ENCODE measurements at places on chromosomes 16 and 17. TPM values are rescaled to one million over a fixed set of nuclear protein-coding genes. Genes with fewer than 3 reads are reported as not detected.
A peak's percentile ranks its signal among the peaks of the same experiment; 100 is the strongest.

GRCh38 chr17:83054518-83055125 lies 24.8 kb upstream of the METRNL start:
- no peak for DNase-seq

The ADAD2 gene
- 0.31 TPM for total RNA-seq

The SKAP1 gene
- 0.41 TPM for total RNA-seq

GRCh38 chr16:27253526-27253930 lies 15.0 kb downstream of the NSMCE1 start:
- DNase-seq: no peak

The ITGB4 gene
- 48.2 TPM for total RNA-seq

DNA sequence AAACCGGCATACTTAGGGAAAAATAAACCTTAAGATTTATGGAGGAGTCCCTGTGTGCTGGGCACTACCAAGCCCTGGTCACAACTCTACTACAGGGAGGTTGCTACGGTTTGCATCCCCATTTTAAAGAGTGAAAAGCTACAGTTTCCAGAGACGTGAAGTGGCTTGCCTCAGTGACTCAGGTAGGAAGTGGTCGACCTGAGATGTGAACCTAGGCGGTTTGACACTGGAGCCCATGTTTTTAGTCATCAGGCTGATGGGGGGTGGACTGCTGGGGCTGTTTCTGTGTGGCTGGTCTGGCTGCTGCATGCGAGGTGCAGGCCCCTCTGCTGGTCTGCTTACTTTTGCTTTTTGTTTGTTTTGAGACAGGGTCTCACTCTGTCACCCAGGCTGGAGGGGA lies 6.6 kb downstream of the COX6A2 start:
- DNase-seq: no peak

The KRTAP9-4 gene
- not detected for total RNA-seq

GRCh38 chr17:39513915-39514314 lies 52.6 kb downstream of the CDK12 start:
- no peak for DNase-seq

The HAS3 gene
- 2.3 TPM for total RNA-seq

GRCh38 chr16:24645739-24646645 lies 83.5 kb upstream of the TNRC6A start:
- peak; percentile 66 for DNase-seq

The MYH13 gene
- total RNA-seq: 1.4 TPM

DNA sequence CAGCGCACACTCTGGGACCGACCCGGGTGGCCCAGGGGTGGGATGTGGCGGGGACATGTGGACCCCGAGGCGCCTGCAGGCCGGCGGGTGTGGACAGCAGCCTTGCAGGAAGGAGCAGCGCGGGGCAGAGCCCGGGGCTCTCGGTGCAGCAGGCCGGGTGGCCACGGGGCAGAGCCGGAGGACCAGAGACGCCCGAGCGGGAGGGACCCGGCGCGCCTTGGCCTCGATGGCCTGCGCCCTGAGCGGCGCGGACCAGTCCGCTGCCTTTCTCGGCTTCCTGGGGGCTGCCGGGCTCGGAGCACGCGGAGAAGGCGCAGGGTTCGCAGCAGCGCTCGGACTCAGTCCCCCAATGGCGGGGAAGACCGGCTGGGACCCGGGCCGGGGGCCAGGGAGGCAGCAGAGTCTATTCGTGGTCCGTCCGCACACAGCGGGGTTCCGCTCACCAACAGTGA lies 43.4 kb downstream of the OSBPL7 start:
- DNase-seq: no peak

DNA sequence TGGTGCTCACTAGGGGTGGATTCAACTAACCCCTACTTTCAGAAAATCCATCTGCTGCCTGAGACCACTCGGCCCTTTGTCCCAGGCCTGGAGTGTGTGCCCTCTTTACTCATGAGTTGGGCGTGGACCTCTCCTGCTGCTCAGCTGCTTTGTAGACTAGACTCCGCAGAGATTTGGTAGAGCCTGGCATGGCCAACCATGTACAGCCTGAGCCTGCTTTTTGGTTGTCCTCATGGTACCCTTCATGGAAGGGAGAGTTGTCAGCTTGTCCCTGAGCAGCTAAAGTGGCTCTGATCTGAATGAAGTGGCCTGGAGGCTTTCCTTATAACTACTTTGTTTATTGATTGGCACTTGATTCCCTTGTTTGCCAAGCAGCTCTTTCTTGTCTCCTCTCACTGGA lies 1.5 kb downstream of the EDC4 start:
- no peak for DNase-seq

The GRAPL gene
- 3.9 TPM for total RNA-seq

- DNase-seq: no peak
Measured at GRCh38 chr17:41657176-41657754, 31.4 kb upstream of the EIF1 start.

- DNase-seq: no peak
Measured at GRCh38 chr16:29761882-29762281, 16.1 kb upstream of the C16orf54 start.

GRCh38 chr16:4403133-4403949 lies 13.1 kb downstream of the CORO7 start:
- no peak for DNase-seq

The APOBR gene
- 0.92 TPM for total RNA-seq

The SPATA22 gene
- total RNA-seq: not detected

GRCh38 chr16:86590501-86591144 lies 12.3 kb downstream of the FOXL1 start:
- no peak for DNase-seq

GRCh38 chr17:55282741-55283140 lies 18.0 kb downstream of the HLF start:
- no peak for DNase-seq

The TP53TG3F gene
- total RNA-seq: not detected

The CA10 gene
- total RNA-seq: 1.2 TPM

GRCh38 chr17:34242587-34243363 lies 12.3 kb upstream of the CCL2 start:
- DNase-seq: peak; percentile 47

The OTOA gene
- 0.10 TPM for total RNA-seq

DNA sequence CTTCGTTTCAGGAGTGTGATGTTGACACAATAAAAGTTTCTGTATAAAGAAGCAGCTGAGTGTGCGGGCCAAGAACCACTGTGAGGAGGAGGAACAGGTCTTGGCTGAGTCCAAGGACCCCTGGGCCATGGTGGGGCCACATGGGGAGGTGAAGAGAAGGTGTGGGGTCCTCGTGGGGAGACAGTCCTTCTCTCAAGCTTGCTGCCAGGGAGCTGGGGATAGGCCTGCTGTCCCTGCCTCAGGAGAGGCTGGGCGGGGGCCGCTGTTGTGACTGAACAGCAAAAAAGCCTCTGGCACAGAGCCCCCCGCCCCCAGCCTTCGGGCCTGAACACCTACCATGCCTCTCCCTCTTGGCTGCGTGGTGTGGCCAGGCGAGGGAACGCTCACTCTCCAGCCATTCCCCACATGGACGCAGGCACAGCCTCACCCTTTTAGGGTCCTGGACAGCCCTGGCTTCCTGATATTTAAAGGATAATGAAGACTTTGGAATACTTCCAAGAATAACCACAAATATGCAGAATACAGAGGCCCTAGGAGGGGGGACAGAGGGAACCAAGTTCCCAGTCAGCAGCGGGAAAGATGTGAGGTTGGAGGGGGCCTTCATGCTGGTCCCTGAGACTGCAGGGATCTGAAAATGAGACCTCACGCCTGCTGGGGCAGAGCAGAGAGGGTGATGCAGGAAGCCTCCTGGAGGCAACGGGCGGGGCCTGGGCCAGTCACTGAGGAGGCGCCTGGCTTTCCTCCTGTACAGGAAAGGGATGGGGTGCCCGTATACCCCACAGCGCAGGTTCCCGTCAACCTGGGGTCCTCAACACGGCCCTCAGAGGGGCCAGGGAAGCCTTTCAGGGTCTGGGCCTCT lies 100.0 kb upstream of the CREBBP start:
- DNase-seq: peak; percentile 78

The CCL17 gene
- total RNA-seq: not detected

DNA sequence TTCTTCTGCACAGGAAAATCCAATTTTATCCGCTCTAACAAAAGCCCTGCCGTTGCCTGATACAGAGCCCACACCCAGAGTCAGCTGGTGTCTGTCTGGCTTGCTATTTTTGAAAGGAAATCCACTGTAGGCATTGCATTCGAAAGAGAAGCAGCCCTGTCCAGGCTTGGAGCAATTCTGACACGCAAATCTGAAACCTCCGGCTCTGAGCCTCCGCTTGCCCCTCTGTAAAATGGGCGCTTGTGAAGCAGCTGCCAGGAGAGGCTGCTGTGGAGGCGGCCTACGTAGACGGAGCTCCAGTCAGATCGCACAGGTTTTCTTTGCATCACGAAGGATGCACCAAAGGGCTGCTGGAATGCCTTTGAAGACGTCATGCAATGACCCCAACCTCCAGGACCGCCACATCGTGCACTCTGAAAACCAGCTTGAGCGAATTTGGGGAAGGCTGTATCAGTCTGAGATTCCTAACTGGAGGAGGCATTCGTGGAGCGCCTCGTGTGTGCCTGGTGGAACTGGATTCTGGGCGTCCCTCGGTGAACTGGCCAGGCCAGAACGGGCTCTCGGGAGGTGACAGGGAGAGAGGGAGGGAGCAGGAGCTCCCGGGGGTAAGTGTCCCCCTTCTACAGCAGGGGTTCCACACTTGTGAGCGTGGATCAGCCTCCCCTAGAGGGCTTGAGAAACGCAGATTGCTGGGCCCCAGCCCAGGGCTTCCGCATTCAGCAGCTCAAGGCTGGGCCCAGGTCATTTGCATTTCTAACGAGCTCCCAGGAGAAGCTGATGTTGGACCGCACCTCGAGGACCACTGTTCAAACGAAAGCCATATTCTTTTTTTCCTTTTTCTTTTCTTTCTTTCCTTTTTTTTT lies 215.5 kb downstream of the MRTFB start:
- peak; percentile 88 for DNase-seq

All from tongue (tissue), 3 donors.